ENCODE measurements at places on chromosomes 2 and 18. TPM values are rescaled to one million over a fixed set of nuclear protein-coding genes. Genes with fewer than 3 reads are reported as not detected.

DNA sequence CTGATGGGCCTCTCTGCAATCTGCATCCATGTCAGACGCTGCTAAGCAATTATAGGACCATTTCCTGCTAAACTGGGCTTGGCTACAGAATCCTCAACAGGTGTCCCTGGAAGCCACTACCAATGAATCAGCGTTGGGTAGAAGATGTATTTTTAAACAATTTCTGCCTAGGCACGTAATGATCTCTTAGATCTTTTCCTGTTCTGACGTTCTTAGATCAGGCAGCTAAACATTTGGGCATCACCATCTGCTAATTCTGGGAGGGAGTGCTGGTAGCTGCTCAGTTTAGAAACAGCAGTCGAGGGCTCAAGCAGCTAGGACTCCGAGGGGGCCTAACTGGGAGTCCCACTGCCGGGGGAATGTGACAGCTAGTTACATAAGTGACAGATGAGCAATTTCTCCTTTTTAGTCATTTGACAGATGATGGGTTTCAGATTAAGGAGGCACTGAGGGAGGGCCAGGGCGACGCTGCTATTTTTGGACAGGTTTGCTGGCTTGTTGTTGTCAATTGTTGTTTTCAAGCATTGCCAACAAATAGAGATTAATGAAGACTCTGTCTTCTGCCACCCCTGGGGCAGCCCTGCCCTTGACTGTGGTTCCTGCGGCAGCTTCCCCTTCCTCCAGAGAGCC is 92.7 kb downstream of the MRO start:
- H3K36me3 ChIP-seq = no peaks in the 10 kb centered on the region
- no peak for DNase-seq
- H3K4me3 ChIP-seq = no peak overlapping the region
- H3K27ac ChIP-seq = no peak overlapping the region
- no peaks in the 10 kb centered on the region for H3K27me3 ChIP-seq

- H3K4me3 ChIP-seq = no peak overlapping the region
- H3K27ac ChIP-seq = no peak overlapping the region
- no peak for DNase-seq
- H3K4me1 ChIP-seq = peaks cover 20% of the 10 kb centered on the region
- H3K27me3 ChIP-seq = no peaks in the 10 kb centered on the region
- H3K36me3 ChIP-seq = no peaks in the 10 kb centered on the region
Observed at GRCh38 chr2:190634381-190634780, 14.5 kb upstream of the NAB1 start.

The CFAP53 gene
- total RNA-seq = 0.08 TPM

The CPLX4 gene
- not detected for total RNA-seq

GRCh38 chr18:3727274-3727673 is 277.3 kb downstream of the TGIF1 start:
- no peaks in the 10 kb centered on the region for H3K36me3 ChIP-seq
- DNase-seq = no peak
- H3K27me3 ChIP-seq = no peaks in the 10 kb centered on the region
- no peaks in the 10 kb centered on the region for H3K4me1 ChIP-seq
- no peak overlapping the region for H3K4me3 ChIP-seq
- H3K27ac ChIP-seq = no peak overlapping the region

- no peak overlapping the region for H3K27ac ChIP-seq
- no peaks in the 10 kb centered on the region for H3K27me3 ChIP-seq
- H3K4me3 ChIP-seq = no peak overlapping the region
- no peaks in the 10 kb centered on the region for H3K36me3 ChIP-seq
Observed at GRCh38 chr2:157174321-157174720, 83.2 kb upstream of the GALNT5 start.

The SLC19A3 gene
- total RNA-seq = not detected

DNA sequence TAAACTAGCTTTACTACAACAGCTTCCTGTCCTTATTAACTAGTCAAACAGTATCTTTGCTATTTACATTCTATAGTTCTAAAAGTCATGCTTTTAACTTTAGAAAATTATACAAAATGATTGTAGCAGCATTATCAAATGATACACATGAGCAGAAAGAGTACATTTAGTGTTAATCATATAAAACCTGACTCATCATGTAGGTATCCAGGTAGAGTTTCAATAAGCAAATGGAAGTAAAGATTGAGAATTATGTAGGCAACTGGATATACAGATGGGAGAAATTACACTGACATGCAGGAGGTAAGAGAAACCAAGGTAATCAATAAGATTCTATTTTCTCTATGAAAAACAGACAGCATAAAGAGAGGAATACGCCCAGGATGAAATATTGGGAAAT is 33.8 kb downstream of the TRIP12 start:
- no peaks in the 10 kb centered on the region for H3K27me3 ChIP-seq
- H3K36me3 ChIP-seq = peaks cover 15% of the 10 kb centered on the region
- no peaks in the 10 kb centered on the region for H3K4me1 ChIP-seq

DNA sequence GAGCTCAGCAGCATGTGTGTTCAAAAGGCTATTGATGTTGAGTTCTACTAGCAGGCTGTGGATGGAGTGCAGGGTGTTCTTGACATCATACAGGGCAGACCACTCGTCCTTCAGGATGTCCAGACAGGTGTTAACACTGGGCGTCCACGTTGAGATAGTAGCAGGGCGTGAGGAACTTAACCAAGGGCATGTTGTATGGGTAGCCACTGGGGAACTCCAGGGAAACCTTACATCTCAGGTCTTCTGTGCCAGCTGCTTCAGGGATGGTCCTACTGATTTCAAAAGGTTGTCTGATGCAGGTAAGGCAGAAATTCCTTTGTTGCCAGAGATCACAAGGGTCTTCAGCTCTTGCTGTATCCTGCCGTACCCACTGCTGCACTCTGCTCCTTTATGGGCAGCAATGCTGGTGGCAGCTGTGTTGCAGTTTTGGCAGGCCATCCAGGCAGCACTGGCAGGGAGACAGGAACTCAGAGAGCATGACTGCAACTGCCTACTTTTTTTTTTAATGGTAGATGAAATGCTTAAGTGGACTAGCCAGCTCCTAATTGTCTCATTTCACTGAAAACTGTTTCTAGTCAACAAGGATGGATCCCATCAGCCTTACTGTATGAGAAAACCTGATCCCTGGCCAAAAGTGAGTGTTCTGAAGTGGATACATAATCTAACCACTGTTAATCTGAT is 32.4 kb upstream of the RBBP8 start:
- H3K27ac ChIP-seq = no peak overlapping the region
- DNase-seq = no peak
- no peaks in the 10 kb centered on the region for H3K27me3 ChIP-seq
- H3K36me3 ChIP-seq = no peaks in the 10 kb centered on the region
- no peaks in the 10 kb centered on the region for H3K4me1 ChIP-seq

DNA sequence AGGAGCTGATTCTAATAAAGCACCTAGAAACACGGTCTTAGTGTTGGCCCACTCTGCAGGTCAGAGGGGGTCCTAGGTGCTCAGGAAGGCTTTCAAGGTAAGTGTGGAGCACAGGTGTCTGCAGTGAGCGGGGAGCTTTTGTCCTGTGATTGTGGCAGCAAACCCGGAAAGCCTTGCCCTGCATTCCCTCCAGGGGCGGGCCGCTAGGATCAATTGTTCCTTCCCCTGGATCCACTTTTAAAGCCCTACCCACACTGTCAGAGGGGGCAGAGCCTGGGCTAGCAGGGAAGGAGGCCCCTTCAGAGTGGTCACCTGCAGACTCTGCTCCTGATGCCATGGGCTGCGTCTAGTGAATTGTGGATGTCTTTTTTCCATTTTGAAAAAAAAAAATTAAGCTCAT is 176.0 kb downstream of the CTIF start:
- H3K4me1 ChIP-seq = no peaks in the 10 kb centered on the region
- no peak overlapping the region for H3K4me3 ChIP-seq
- no peaks in the 10 kb centered on the region for H3K27me3 ChIP-seq
- DNase-seq = no peak
- no peaks in the 10 kb centered on the region for H3K36me3 ChIP-seq

- H3K36me3 ChIP-seq = no peaks in the 10 kb centered on the region
- DNase-seq = no peak
- H3K4me1 ChIP-seq = no peaks in the 10 kb centered on the region
- H3K27me3 ChIP-seq = no peaks in the 10 kb centered on the region
Observed at GRCh38 chr18:45658756-45659155, 43.5 kb downstream of the SLC14A2 start.

GRCh38 chr18:4839639-4840038 is 357.4 kb downstream of the AKAIN1 start:
- no peak overlapping the region for H3K27ac ChIP-seq
- no peaks in the 10 kb centered on the region for H3K27me3 ChIP-seq
- no peak for DNase-seq
- H3K4me3 ChIP-seq = no peak overlapping the region
- no peaks in the 10 kb centered on the region for H3K36me3 ChIP-seq
- no peaks in the 10 kb centered on the region for H3K4me1 ChIP-seq

GRCh38 chr2:241689306-241689705 is 2.7 kb upstream of the DTYMK start:
- H3K36me3 ChIP-seq = peaks cover 34% of the 10 kb centered on the region
- no peaks in the 10 kb centered on the region for H3K27me3 ChIP-seq
- H3K4me1 ChIP-seq = 0 out of 2 replicates have a peak, but pooled peaks cover 2% of the 10 kb centered on the region
- H3K27ac ChIP-seq = no peak overlapping the region
- H3K4me3 ChIP-seq = no peak overlapping the region
- peak; percentile 81 for DNase-seq
